HCT116 (cell line): ENCODE measurements at places on chromosomes 1 and 21. TPM values are rescaled to one million over a fixed set of nuclear protein-coding genes. Genes with fewer than 3 reads are reported as not detected.

GRCh38 chr1:4847711-4848110 lies 193.3 kb downstream of the AJAP1 start:
- H3K4me3 ChIP-seq = no peak overlapping the region
- no peaks in the 10 kb centered on the region for H3K27me3 ChIP-seq
- H3K4me1 ChIP-seq = no peaks in the 10 kb centered on the region
- DNase-seq = no peak
- no peak overlapping the region for H3K27ac ChIP-seq

- H3K4me3 ChIP-seq = no peak overlapping the region
- no peak overlapping the region; the same call in 1 of the 2 replicates for H3K27ac ChIP-seq
Measured at GRCh38 chr1:169999761-170000160, 74.7 kb downstream of the KIFAP3 start.

DNA sequence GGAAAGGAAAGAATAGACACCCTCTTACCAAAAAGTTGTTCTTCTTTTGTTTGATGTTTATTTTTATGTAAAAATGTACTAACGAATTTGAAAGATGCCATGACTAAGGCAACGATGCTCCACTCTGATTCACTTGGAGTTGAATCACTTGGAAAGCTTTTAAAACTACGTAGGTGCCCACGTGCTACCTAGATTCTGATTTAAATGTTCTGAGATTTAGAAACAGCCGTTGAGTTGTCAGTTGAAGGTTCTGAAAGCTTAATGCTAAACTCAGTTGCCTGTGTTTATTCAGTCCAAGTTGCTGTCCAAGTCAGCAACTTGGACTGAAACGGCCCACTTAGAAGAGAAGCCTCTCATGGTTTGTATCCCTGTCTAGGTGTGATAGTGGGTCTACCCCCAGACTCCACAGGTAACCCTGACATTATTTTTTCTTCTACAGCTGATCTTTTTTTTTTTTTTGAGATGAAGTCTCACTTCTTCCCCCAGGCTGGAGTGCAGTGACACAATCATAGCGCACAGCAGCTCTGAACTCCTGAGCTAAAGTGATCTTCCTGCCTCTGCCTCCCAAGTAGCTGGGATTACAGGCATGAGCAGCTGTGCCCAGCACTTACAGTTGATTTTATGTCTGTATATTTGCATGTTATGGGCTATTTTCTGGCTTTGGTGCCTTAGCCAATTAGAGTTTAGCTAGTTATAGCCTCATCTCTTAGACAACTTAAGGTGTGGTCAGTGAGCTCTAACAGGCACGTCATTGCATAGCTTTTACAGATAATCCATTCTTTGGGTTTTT lies 1.4 kb upstream of the VAMP4 start:
- peak overlapping the region; percentile 87 for H3K4me3 ChIP-seq
- no peaks in the 10 kb centered on the region for H3K36me3 ChIP-seq
- DNase-seq = no peak
- H3K27ac ChIP-seq = peak overlapping the region; percentile 82; the same call in 1 of the 2 replicates
- peaks cover 27% of the 10 kb centered on the region for H3K4me1 ChIP-seq

Gene LORICRIN
- not detected for total RNA-seq

- no peaks in the 10 kb centered on the region for H3K36me3 ChIP-seq
- no peak for DNase-seq
- H3K27me3 ChIP-seq = no peaks in the 10 kb centered on the region
- H3K4me1 ChIP-seq = no peaks in the 10 kb centered on the region
- H3K4me3 ChIP-seq = no peak overlapping the region
Measured at GRCh38 chr1:109691759-109692158, 4.1 kb downstream of the GSTM1 start.

Gene UMODL1
- not detected for total RNA-seq

DNA sequence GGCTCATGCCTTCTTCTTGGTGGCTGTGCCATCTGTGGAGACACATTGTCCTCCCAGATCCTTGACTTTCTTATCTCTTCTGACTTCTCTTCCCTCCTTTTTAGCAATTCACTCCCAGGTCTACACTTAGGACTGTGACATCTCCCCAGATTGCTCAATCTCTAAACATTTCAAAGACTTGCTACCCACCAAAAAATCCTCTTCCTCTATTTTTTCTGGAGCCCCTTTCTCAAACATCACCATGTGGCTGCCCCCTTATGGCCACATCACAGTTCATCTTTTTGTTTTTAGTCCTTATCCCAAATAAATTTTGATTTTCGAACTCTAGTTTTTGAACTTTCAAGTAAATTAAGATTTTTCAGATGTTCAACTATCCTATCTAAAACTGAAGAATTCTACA lies 148.6 kb upstream of the HOOK1 start:
- no peak overlapping the region for H3K27ac ChIP-seq
- no peaks in the 10 kb centered on the region for H3K27me3 ChIP-seq
- DNase-seq = no peak
- no peaks in the 10 kb centered on the region for H3K36me3 ChIP-seq
- H3K4me1 ChIP-seq = no peaks in the 10 kb centered on the region

GRCh38 chr1:71166178-71167173 lies 85.6 kb upstream of the ZRANB2 start:
- no peak for DNase-seq
- no peak overlapping the region for H3K27ac ChIP-seq
- H3K27me3 ChIP-seq = no peaks in the 10 kb centered on the region
- no peaks in the 10 kb centered on the region for H3K4me1 ChIP-seq

Gene ACTL8
- 0.69 TPM for total RNA-seq

DNA sequence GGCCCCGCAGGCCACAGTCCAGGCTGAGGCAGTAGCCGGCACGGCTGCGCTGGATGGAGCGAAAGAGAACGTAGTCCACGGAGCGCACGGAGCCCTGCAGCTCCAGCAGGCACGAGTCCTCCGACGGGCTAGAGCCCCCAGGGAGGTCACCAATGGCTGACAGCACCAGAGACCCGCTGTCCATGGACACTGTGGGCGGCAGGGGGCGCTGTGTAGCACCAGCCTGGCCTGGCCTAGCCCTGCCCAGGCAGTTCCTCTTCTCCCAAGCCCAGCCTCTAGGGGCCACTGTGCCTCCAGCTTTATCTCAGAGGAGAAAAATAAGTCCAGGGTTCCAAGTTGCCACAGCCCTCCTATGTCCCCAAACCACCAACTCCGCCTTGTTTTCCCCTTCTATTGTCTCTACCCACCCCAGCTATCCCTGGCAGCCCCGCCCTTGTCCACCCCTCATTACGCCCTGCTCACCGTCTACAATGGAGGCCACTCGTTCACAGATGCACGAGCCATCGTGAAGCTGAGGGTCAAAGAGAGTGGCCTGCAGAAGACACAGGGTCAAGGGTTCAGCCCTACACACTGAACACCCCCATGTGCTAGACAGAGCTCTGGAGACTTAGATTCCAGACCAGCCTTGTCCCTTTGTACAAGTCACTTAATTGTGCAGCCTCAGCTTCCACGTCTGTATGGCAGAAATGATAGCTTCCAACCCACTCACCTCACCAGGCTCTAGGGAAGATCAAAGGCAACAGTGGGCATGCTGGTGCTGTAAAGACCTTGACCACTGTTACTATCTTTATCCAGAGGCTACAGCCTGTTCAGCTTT lies 4.4 kb downstream of the ENTREP3 start:
- no peak overlapping the region for H3K4me3 ChIP-seq
- peaks cover 14% of the 10 kb centered on the region; the same call in 1 of the 2 replicates for H3K4me1 ChIP-seq
- DNase-seq = peak; percentile 72
- peak overlapping the region; percentile 23 for H3K27ac ChIP-seq
- no peaks in the 10 kb centered on the region; the same call in 1 of the 2 replicates for H3K36me3 ChIP-seq

- H3K4me1 ChIP-seq = peaks cover 2% of the 10 kb centered on the region; the same call in 1 of the 2 replicates
- H3K36me3 ChIP-seq = no peaks in the 10 kb centered on the region
- H3K4me3 ChIP-seq = no peak overlapping the region
Measured at GRCh38 chr21:14991957-14992356, 72.8 kb downstream of the NRIP1 start.

DNA sequence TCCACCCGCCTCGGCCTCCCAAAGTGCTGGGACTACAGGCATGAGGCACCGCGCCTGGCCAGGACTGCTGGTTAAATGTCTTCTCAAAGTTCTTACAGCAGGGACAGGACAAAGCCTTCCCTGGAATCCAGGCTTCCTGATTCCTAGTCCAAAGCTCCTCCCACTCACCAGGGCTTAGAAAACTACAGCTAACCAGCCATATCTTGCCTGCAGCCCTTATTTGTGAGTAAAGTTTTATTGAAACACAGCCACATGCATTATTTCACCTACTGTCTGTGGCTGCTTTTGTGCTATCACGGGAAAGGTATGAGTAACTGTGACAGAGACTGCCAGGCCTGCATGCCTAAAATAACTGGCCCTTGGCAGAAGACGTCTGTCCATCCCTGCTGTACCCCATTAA lies 24.4 kb downstream of the TMCO4 start:
- no peak overlapping the region for H3K4me3 ChIP-seq
- no peak overlapping the region for H3K27ac ChIP-seq
- H3K27me3 ChIP-seq = no peaks in the 10 kb centered on the region
- H3K4me1 ChIP-seq = no peaks in the 10 kb centered on the region; the same call in 1 of the 2 replicates
- DNase-seq = no peak
- H3K36me3 ChIP-seq = no peaks in the 10 kb centered on the region

DNA sequence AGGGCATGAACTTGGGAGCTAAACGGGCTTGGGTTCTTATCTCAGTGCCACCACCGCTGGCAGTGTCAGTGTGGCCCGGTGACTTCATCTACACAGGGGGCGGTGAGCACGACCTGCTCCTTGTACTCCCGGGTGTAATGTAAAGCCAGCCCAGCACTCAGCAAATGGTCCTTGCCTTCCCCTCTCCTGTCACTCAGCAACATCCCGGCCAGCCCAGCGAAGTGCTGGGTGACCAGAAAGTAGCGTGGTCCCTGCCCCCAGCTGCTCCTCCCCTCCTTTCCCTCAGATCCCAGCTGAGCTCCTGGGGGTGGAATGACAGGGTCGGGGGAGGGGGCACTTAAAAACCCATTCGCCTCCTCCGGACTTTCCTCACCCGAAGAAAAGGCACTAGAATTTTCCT lies 7.2 kb downstream of the KCNN3 start:
- no peaks in the 10 kb centered on the region for H3K36me3 ChIP-seq
- H3K27me3 ChIP-seq = no peaks in the 10 kb centered on the region
- H3K4me1 ChIP-seq = peaks cover 20% of the 10 kb centered on the region
- H3K27ac ChIP-seq = no peak overlapping the region

DNA sequence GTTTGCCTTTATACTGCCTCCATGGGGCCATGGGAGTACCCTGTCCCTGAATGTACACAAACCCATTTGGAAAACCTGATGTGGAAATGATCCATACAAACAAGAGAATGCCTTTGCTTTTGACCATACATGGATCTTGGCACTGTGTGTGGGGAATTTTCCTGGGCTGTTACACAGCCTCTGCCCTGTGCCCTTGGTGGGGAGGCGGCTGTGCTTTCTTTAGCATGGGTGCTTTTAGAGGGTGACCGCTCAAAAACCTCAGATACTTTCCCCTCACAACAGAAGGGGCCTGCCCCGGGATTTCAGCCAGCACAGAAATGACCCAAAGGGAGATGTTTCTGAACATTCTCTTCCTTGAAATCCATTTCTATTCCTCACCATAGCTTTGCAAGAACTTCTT lies 194.8 kb downstream of the LMO4 start:
- no peak overlapping the region for H3K4me3 ChIP-seq
- no peak for DNase-seq
- no peaks in the 10 kb centered on the region for H3K4me1 ChIP-seq

DNA sequence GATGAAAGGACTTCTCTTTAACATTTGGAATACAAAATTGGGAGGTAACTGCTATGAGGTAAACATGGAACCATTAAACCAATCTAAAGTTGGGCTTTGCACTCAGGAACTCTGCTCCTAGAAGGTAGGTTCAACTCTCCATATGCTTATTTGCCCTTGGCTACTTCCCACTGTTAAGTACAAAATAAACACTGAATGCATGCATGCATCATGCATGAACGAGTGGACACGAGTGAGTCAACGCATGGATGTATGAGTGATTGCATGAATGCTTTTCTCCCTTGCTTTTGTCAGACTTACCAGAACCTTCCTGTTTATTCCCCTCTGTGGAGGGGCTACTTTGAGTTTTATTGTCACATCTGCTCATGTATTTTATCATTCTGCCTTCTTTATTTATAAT lies 42.4 kb upstream of the RUNX1 start:
- H3K36me3 ChIP-seq = no peaks in the 10 kb centered on the region
- DNase-seq = no peak
- H3K27ac ChIP-seq = no peak overlapping the region
- H3K4me1 ChIP-seq = no peaks in the 10 kb centered on the region
- no peaks in the 10 kb centered on the region for H3K27me3 ChIP-seq
- H3K4me3 ChIP-seq = no peak overlapping the region

- no peaks in the 10 kb centered on the region for H3K4me1 ChIP-seq
- no peaks in the 10 kb centered on the region for H3K27me3 ChIP-seq
- H3K36me3 ChIP-seq = no peaks in the 10 kb centered on the region
- DNase-seq = no peak
Measured at GRCh38 chr21:32645261-32646182, 33.3 kb upstream of the CFAP298 start.

- H3K4me1 ChIP-seq = peaks cover 14% of the 10 kb centered on the region
- H3K4me3 ChIP-seq = peak overlapping the region; percentile 78
- no peaks in the 10 kb centered on the region for H3K36me3 ChIP-seq
- H3K27ac ChIP-seq = no peak overlapping the region
- H3K27me3 ChIP-seq = no peaks in the 10 kb centered on the region
Measured at GRCh38 chr21:17514124-17514845, 1.4 kb downstream of the CXADR start.

DNA sequence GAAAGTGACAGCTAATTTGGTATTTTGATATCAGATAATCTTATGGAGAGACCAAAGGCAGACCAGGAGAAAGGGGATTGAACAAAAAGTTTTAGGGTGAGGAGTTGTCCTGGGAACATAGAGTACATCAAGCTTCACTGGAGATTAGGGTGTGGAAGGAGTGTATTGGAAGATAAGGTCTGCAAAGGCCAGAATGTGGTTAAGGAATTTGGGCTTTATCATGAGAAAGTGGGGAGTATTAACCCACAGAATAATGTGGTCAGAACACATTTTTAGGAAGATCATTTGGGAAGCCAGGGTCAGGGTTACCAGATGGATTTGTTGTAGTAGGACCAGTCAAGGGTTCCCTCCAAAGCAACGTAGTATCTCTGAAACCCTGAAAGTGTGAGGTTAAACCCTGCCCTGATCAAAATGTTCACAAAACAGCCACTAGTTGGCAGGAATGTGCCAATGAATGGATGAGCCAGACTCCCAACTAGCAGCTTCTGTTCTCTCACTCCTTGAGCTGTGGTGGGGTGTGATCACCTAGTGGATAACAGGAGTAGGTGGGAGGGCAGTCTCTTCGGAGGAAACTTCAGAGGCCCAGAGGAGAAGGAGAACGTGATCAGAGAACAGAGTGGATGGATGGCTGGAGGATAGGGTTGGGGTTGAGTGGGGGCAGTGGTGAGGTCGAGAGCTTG lies 35.8 kb downstream of the SLC2A1 start:
- peaks cover 17% of the 10 kb centered on the region; the same call in 1 of the 2 replicates for H3K36me3 ChIP-seq
- no peaks in the 10 kb centered on the region for H3K27me3 ChIP-seq
- peak overlapping the region; percentile 81 for H3K27ac ChIP-seq
- DNase-seq = peak; percentile 76
- H3K4me3 ChIP-seq = 0 out of 2 replicates have a peak overlapping the region, but pooled peaks have one; percentile 70
